ENCODE measurements at places on chromosomes 11 and 22.

DNA sequence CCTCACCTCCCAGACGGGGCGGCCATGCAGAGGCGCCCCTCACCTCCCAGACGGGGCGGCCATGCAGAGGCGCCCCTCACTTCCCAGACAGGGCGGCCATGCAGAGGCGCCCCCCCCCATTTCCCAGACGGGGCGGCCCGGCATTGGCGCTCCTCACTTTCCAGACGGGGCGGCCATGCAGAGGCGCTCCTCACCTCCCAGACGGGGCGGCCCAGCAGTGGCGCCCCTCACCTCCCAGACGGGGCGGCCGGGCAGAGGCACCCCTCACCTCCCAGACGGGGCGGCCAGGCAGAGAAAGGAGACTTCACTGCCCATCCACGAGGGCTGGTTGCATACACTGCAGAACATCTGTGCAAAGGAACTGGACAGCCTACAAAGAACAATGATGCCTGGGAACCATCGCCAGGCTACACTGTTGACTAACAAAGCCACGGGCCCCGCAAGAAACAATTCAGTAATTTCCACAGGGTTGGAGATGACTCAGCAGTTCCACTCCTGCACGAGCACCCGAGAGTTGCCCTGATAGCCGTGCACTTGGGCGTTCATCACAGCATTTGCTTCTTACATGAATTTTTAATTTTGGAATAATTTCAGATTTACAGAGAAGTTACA, 58.7 kb downstream of the CTTN start:
- DNase-seq = no peak

DNA sequence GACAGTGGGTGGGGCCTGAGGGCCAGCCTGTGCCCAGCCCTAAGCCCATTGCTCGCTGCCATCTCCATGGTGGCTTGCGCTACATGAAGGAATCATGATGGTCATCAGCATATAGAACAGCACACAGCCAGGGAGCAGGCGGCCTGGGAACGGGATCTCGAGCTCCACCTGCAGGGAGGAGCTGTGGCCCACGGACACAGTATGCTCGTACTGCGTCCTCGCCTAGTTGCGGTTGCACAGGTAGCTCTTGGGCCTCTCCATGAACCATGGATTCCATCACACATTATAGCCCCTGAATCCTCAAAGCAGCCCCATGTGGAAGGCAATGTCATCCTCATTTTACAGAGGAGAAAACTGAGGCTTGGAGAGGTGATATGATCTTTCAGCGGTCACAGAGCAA, 15.1 kb downstream of the SEC14L4 start:
- DNase-seq = peak; percentile 21

DNA sequence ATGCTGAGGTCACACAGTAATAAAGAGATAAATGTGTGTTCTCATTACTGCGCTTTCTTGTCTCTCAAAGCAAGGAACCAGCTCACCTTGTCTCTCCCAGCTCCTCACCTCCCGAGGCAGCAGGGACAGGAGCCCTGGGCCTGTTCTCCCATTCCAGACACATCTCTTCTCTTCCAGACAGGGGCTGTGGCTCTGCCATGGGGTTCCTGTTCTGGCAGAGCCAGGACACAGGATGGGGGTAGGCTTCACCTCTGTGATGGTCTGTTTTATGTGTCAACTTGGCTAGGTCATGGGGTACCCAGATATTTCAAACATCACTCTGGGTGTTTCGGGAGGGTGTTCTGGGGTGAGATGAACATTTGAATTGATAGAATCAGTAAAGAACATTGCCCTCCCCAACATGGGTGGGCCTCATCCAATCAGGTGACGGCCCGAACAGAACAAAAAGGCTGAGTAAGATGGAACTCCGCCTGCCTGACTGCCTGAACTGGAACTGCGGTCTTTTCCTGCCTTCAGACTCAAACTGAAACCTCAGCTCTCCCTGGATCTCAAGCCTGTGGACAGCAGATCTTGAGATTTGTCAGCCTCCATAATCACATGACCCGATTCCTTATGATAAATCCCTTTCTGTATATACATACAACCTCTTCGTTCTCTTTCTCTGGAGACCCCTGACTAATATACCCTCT, 2.0 kb upstream of the VSIG10L2 start:
- no peak for DNase-seq

DNA sequence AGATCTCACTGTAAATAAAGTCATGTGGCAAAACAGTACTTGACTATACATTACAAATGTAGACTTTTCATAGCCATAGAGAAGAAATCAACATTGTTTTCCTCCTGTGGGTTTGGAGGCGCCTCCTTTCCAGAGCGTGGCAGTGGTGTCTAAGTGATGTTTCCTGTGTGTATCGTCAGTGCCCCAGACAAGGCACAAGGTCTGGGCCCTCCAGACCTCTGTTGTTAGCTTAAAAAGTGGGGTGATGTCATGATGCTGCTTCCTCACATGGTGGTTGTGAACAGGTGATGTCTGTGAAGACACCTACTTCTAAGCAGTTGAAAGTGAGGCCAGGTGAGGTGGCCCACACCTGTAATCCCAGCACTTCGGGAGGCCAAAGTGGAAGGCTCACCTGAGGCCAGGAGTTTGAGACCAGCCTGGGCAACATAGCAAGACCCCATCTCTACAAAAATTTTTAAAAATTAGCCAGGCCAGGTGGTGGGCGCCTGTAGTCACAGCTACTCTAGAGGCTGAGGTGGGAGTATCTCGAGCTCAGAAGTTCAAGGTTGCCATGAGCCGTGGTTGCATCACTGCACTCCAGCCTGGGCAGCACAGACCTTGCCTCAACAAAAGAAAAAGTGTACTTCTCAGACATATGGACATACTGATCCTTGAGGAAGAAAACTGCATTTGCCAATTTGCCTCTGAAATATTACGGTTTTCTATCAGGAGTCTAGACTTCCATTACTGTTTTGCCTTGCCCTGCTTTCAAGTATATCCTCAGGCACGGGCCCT, 15.7 kb downstream of the NUP50 start:
- DNase-seq = no peak

DNA sequence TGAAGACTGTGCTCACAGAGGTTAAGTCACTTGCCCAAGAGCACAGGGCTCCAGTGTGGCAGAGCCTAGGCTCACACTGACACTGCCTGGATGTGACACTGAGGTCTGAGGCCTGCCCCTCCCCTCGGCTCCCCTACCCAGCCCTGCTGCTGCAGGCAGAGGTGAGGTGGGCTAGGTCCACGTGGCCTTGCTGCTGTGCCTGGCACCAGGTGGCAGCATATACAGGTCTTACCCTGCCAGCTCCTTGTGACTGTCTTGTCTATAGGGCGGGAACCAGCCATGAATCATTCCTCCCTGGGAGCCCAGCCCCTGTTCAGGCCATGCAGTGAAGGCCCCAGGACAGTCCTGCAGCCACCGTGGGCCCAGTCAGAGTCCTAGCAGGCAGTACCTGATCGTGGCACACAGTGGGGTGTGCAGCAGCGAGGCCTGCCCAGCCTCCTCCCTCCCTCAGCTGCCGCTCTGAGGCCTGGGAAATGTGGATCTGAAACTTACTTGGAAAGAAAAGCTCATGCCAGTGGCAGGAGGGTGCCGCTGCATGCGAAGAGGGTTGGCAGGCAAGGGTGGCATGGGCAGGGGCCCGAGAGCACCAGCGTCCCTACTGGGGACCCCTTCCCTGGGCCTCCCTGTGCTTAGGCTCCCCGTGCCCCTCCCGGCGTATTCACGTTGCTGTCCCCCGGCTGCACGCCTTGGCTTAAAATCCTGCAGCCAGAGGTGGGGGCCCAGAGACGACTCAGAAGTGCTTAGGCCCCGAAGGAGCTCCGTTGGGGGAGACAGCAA, 1.2 kb upstream of the CERK start:
- DNase-seq = peak; percentile 92

DNA sequence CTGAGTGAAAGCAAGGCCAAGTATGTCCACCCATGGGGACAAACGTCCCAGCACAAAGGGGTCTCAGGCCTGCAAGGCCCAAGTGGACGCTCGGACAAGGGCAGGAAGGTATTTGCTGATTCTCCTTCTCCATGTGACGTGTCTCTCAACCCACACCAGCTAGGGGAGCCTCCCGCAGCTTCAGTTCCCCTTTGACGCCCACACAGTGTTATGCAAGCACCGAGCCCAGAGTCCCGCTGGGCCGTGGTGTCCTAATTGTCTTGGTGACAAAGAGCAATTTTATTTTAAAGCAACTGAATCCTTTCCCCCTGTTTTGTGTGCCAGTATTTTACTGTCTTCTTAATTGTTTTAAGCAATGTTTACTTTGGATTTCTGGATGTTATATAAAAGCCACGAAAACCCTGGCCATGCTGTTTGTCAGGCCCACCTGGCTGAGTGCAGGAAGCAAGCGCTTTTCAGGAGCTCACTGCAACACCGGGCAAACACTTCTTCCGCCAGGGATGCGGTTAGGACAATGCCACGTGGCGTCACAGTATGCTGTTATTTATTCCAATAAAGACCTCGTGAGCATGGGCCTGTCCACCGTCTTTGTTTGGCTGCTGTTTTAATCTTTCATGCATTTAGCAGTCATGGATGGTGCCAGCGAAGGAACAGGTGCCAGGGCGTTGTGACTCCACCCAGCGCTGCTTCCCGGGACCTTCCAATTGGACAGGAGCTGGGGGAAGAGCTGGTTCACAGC, 8.2 kb upstream of the PARVG start:
- no peak for DNase-seq

- DNase-seq = no peak
Observed at GRCh38 chr22:44821741-44822475, 69.5 kb downstream of the ARHGAP8 start.

DNA sequence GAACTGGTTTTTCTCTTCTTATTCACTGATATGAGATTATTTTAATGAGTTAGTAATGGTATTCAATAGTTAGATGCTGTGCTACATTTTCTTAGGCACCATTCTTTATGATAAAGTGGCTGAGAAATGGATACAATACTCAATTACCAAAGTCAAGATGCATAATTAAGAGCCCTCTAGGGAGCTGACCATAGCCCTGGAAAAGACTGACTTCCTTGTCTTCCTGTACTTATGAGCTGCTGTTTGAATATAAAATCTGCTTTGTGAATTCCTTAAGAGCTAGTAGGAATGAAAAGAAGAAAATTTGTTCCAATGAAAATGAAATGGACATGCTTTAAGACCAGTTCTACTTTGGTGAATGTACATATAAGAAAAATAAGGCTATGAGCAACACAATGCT, 452.3 kb downstream of the KCNA4 start:
- DNase-seq = no peak

GRCh38 chr11:100831929-100832494, 144.9 kb downstream of the ARHGAP42 start:
- no peak for DNase-seq

- DNase-seq = peak; percentile 87
Observed at GRCh38 chr11:6203327-6203726, 2.0 kb upstream of the C11orf42 start.

DNA sequence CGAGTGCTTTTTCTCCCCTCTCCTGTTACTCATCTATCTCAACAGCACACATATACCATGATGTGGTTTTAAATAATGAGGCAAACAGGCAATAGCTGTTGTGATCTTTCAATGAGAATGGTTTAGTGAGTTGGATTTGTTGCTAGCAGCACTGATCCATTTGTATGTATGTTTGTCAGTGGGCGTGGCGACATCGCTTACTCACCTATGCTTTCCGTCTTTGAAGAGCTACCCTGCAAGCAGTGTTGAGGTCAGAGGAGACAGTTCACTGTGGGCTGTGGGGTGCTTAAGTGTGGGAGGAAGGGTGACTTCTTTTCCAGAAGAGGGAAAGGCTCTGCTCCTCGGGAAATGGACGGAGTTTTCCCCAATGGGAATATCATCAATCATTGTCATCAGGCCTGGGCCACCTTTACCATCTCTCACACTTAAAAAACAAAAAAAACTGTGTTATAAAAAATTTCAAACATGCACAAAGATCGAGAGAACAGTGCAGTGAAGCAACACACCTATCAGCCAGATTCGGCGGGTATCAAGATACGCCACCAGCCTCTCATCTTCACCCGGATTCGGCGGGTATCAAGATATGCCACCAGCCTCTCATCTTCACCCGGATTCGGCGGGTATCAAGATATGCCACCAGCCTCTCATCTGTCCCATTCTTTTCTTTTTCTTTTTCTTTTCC, 83.8 kb downstream of the TBC1D22A start:
- no peak for DNase-seq

- peak; percentile 60 for DNase-seq
Observed at GRCh38 chr22:23862103-23862502, 4.4 kb downstream of the SLC2A11 start.

DNA sequence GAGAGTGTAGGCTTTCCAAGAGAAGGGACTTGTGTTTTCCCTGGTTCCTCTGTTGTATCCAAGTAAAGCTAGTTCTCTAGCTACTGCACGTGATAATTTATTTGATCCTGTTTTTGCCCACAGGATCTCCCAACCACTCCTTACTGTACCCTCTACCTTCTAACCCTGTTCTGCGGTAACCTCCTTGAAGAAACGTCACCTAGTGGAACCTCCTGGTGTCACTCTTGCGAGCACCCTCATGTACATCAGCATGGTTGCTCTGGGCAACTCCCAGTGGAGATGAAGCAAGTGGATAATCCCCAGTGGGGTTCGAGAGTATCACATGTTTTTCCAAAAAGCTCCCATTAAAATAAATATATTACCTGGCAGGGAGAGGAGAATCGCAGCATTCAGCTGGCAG, 108.9 kb upstream of the CLMP start:
- peak; percentile 33 for DNase-seq

DNA sequence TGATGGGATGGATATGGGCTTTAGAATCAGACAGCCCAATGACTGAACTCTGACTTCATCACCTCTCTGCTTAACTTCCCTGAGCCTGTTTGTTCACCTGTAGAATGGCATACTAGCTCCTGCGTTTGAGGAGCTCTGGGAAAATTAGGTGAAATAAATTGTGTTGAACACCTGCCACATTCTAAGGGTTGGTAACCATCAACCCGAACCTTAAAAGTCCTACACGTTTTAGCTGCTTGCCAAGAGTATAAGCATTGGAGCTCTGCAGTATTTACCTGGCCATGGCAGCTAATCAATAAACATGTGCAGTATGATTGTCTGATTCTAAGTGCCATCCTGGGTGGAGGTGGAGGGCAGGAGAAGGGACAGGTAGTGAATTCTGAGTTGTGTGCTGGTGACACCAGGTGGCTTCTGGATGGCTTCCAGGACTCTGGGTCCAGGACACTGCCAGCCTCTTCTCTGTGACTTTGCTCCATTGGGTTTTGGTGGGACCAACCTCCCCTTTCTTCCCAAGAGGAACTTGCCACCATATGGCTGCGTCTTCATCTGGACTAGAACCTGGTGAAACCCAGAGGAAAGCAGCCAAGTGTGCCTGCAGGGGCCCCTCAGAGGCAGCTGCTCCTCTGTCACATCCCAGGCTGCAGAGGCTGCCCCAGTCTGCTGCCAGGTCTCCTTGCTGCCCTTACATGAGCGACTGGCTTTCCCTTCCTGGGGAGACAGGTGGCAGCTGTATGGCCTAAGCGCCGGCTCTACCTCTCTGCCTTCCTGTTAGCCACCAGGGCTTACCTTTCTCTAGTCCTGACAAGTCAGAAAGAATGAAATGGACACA, 85.6 kb downstream of the CACNG2 start:
- no peak for DNase-seq
